ENCODE measurements at places on chromosomes 11 and 22.

GRCh38 chr11:128198216-128198772 lies 389.1 kb downstream of the ETS1 start:
- DNase-seq: no peak

DNA sequence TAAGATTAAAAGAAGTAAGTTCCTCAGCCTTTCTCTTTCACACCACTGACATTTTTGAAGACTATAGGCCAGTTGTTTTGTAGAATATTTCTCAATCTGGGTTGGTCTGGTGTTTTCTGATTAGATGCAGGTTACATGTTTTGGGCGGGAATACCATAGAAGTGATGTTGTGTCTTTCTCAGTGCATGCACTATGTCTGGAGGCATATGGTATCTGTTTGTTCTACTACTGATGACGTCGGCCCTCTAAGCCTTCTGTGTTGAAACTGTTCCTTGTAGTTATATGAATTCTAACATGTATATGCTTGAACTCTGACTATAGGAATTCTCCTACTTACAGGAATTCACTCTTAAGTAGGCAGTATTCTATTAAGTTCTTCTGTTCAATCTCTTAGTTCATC lies 21.6 kb downstream of the ZFTA start:
- DNase-seq: no peak

DNA sequence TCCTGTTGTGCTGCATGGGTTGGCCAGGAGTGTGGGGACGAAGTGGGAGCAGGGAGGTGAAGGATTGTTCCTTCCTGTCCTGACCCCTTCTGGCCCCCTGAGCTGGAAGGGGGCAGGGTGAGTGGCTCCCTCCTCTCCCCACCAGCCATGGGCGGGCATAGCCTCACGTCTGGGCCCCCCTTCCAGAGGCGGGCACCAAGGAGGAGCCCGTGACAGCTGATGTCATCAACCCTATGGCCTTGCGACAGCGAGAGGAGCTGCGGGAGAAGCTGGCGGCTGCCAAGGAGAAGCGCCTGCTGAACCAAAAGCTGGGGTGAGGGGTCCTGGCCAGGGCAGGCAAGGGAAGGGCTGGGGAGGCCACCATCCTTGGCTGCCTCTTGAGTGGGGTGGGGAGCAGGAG lies 3.4 kb downstream of the SART1 start:
- DNase-seq: no peak

- DNase-seq: no peak
These were observed 163.8 kb downstream of the SWAP70 start for GRCh38 chr11:9827708-9828107.

DNA sequence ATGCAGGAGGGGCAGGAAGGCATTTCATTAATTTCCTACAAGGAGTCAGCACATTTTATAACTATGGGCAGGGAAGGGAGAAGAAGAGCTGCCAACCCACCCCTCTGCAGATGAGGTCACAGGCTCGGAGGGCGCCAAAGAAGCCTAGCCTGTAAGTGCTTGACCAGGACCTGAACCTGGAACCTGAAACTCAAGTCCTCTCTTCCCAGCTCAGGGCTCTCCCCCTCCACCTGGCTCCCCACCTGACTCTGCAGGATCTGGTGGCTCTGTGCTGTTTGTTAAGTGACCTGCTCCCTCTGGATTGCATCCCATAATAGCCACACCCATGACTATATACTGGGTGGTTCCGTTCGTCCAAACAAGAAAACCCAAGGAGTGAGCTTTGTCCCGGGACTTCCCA lies 27.3 kb downstream of the SCGB1A1 start:
- peak; percentile 82 for DNase-seq

GRCh38 chr11:120170741-120171261 lies 32.9 kb upstream of the TRIM29 start:
- no peak for DNase-seq

GRCh38 chr11:66272596-66272995 lies 4.2 kb downstream of the RAB1B start:
- no peak for DNase-seq

GRCh38 chr11:1913271-1914060 lies 6.0 kb upstream of the TNNT3 start:
- no peak for DNase-seq

All from right cardiac atrium (tissue), 5 donors.